Stimulated activated CD4-positive, alpha-beta T cell treated with anti-CD3 and anti-CD28 coated beads, Interleukin-4, amount 100 ng/mL, for 24 hours (primary cell): ENCODE measurements at places on chromosomes 11 and 22.

DNA sequence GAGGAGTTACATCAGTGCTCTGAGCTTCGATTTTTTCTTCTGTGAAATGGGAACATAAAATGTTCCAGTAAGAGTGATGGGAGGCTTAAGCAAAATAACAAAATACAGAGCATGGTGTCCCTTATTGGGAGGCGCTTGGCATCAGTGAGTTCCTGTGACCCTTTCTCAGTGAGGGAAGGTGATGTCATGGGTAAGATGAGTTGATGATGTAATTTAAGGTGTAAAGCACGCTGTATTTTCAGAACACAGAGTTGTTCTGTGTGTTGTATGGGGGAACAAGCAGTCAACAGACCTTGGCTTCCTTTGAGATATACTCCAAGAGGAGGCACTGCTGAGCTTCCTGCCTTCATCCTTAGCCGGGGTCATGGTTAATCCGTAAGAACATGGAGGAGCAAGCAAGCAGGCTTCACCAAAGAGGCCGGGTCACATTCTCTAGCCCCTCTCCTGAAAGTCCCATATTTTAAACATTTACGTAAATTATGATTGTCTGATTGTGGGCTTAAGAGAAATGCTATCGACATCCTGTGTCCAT, 266.7 kb downstream of the LARGE1 start:
- DNase-seq = no peak

DNA sequence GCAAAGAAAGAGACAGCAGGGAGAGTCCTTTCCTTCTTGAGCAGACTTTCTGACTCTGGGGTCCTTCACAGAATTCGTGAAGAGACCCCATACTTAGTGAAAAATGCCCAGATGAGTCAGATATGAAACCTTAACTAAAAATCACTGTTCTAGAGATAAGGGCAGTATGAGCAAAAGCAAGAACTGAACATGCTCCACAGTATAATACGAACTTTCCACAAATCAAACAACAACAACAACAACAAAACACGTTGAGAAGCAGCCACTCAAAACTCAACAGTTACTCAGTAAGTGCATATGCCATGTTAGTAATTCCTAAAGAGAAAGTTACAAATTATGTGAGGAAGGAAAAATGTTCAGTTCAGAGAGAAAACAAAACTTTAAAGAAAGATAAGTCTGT, 44.3 kb downstream of the PITPNB start:
- no peak for DNase-seq

- DNase-seq = no peak
Measured at GRCh38 chr11:114309517-114309916, 13.3 kb downstream of the NNMT start.

DNA sequence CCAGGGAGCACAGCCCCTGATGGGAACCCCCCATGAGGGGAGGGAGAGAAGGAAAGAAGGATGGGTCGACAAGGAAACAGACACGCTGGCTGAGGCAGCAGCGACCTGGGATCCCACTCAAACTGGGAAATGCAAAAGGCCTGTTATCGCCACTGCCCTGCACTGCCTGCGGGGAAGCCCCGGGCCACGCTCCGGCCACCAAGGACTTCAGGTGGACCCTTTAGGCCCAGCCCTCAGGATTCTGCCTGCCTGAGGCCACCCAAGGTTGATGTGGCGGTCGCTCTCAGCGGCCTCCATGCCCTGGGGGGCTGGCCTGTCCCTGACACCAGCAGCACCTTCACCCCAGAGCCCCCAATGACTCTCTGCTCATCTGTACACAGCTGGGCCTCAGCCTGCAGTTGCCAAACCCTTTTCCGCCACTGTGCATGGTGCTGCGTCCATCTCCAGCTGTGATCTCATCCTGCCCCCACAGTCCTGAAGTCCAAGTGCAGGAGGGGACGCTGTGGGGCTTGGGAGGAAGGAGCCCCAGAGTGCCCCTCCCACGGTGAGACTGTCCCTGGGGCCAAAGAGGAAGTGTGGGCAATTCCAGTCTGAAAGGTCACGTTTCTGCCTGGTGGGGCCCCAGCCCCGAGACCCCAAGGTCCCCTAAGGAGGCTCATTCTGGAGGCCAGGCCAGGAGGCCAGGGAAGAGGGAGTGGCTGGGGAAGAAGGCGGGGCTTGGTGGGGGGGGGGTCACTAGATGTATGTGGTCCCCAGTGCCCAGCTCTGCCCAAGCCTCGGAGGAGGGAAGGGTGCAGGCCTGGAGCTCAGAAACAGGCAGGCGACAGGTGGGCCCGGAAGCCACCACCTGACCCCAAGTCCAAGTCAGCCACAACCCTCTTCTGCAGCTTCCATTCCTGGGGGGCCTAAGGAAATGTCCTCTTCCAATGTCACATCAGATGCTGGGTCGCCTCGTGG, 31.6 kb downstream of the OSBPL5 start:
- DNase-seq = no peak

DNA sequence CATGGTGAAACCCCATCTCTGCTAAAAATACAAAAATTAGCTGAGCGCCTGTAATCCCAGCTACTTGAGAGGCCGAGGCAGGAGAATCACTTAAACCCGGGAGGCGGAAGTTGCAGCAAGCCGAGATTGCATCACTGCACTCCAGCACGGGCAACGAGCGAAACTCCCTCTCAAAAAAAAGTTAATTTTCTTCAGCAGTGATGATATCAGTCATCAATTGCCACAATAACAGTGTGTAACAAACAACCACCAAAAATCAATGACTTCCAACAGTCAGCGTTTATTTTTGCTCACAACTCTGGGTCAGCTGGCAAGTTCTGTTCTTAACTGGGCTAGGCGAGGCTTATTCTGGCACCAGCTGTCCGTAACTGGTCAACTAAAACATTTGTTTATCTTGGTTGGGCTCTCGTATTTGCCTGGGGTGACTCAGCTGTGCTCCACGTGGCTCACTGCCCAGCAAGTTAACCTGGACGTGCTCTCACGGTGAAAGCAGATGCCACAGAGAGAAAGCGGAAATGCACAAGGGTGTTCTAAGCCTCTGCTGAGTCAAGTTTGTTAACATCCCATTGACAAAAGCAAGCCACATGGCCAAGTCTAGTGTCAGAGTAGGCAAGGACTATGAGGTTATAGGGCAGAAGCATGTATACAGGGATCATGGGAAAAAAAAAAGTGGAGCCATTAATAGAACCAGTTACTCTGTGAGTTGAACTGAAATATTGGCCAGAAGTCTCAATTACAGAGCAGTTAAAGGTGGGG, 52.1 kb downstream of the LHFPL7 start:
- no peak for DNase-seq

DNA sequence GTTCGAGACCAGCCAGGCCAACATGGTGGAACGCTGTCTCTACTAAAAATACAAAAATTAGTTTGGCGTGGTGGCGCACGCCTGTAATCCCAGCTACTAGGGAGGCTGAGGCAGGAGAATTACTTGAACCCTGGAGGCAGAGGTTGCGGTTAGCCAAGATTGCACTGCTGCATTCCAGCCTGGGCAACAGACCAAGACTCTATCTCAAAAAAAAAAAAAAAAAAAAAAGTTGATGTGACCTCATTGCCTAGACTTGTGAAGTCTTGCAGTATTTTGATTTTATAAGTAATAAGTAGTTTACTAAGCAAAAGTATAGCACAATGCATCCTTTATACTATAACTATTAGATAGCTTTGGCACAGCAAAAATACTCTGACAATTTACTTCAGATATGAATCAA, 9.9 kb upstream of the CUL5 start:
- no peak for DNase-seq
